ENCODE measurements at places on chromosomes 7 and 10. TPM values are rescaled to one million over a fixed set of nuclear protein-coding genes. Genes with fewer than 3 reads are reported as not detected.

DNA sequence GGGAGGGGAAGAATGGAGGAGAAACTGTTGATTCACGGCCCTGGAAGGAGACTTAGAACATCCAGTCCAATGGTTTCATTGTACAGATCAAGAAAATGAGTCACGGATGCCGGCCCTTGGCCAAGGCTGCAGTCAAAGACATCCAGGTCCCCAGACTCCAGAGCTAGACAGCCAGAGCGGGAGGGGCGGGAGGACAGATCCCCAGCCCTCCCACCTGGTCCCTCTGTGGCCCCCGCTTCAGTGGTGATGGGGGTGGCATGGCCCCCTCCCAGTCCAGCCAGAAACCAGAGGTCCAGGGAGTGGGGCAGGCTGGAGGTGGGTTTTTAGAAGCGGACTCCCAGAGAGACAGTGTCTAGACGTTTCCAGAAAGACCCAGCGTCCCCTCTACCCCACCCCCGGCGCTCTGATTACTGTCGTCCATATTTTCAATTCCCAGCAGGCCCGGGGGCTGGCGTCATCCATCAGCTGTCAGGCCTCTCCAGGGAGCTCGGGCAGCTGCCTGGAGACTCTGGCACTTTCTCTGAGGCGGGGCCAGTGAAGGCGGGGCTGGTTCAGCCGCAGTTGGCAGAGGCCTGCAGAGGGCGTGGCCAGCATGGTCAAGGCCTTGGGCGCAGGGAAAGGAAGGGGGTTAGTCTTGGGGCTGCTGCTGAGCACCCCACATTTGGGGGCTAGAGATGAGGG, 8.0 kb upstream of the HSPB1 start:
- no peak for DNase-seq

DNA sequence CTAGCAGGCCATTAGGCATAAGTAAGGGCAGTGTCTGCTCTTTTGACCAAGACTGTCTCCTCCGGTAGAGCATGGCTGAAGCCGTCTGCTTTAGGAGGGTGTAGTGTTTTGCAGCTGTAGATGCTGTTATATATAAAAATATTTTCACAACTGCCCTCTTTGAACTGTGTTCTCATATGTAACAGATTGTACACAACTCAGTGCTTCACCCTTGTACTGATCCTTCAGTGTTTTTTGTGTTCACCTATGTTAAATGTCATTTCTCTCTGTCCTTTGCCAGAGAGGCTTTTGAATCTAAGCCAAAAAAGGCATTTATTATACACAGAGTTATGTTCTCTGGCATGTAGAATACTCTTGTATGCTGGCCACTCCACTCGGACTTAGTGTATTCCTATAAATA, 135.5 kb downstream of the BICC1 start:
- no peak for DNase-seq

- no peak for DNase-seq
These were observed 67.3 kb downstream of the SGMS1 start for GRCh38 chr10:50556237-50557120.

DNA sequence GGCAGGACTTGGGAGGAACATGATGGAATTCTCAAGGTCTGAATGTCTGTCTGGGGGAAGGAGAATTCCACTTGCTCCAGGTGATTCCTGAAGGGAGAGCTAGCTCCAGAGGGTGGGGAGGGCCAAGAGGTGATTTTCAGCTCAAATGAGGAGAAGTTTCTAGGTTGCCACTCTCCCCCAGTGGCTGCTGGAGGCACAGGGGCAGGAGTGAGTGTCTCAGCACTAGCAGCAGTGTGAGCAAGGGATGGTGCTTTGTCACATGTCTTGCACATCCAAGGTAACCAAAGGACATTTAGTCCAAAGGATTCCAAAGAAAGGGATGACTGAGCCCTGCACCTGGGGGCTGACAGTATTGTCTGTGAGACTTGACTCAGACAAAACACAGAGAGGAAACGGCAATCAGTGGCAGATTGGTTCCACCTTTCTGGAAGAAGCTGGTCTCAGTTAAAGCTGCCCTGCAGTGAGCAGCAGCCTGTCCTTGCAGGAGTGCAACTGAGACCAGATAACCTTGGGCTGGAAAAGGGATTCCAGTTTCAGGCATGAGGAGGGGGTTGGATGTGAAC, 51.2 kb upstream of the PCBD1 start:
- DNase-seq, result no peak

GRCh38 chr10:123537188-123537961, 128.8 kb upstream of the GPR26 start:
- no peak for DNase-seq

DNA sequence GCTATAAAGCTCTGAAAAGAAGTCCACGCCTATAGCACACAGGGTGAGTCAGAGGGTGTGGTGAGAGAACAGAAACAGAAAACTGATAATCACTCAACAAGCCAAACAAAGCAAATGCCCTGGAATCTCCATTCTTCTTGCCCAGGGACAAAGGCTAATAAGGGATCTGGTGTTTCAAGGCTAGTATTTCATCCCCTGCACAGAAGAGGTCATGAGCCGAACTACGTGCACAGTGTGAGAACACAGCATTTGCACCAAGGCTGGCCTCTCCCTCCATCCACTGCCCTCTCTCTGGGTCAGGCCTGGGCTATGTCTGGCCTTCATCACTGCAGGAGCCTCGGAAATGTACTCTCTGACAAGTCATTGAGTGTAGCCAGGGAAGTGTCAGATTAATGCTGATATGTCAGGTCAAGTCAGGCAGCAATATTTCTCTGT, 42.7 kb downstream of the PRR15 start:
- no peak for DNase-seq

GRCh38 chr7:24419077-24419476, 135.1 kb downstream of the NPY start:
- no peak for DNase-seq

The MMP21 gene
- total RNA-seq, result not detected

The TRIL gene
- 0.39 TPM for total RNA-seq

The PSD gene
- 9.9 TPM for total RNA-seq
